ENCODE measurements at places on chromosomes 13 and 19.

- no peak for DNase-seq
These were observed 699.0 kb downstream of the GPC5 start for GRCh38 chr13:92097337-92097903.

DNA sequence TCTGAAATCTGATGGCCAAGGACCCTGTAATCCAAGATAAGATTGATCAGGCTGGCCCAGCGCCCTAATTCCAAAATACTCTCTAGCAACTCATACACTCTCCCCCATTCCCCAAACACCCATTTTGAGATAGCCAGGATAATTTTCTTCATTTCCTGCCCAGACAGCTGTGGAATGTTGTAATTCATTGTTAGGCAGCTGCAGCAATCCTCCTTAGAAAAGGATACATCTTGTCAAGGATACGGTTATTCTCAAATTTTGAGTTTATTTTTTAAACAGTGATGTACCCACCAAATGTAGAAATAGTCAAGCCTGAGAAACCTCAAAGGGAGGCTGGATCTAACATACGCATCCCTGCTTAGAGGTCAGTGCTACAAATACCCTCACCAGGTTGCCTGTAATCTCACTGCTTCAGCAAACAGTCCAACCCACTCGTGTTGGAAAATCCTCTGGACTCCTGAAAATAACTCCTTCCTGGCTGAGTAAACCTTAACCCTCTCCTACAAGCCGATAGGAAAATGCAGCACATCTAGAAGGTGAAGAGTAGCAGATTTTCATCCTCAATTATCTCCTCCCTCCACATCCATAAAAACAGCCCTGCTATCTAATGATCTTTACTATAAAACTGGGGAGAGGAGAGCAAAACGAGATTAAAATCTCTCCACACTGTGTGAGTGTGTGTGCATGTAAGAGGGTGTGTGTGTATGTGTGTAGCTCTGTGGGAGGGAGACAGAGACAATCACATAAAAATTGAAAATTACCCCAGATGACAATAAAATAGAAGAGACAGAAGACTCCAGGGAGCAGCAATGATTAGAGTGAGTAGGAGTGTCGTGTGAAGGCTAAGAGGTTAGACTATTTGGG lies 683.1 kb downstream of the DIAPH3 start:
- peak; percentile 68 for DNase-seq

DNA sequence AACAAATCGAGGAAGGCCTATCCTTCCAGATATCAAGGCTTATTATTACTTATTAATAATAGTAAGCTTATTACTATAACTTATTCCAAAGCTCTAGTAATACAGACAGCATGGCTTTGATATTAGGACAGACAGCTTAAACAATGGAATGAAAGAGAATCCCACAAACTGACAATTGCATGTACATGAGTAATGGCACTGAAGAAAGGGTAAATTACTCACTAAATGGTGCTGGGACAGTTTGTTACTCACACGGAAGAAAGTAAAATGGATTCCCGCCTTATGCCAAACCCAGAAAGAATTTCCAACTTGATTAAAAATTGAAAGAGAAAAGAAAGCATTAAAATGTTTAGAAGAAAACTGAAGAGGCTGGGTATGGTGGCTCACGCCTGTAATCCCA lies 60.3 kb downstream of the MIPEP start:
- DNase-seq, result no peak

DNA sequence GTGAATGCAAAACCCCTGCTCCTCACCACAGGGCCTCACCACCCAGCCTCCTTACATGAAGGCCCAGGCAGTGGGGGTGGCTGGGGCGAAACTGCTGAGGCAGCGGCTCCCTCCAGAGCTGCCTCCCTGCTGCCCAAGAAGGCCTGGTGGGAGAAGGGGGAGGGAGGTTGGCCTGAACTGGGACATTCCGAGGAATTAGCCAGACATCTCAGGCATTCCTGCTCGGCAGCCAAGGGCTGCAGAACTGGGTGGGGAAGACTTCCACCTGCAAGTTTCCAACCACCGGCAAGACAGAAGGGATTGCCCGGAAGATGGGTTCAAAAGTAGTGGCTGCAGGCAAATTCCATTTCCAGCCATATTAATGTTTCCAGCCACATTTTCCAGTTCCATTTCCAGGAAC lies 2.3 kb upstream of the PSPN start:
- peak; percentile 51 for DNase-seq

DNA sequence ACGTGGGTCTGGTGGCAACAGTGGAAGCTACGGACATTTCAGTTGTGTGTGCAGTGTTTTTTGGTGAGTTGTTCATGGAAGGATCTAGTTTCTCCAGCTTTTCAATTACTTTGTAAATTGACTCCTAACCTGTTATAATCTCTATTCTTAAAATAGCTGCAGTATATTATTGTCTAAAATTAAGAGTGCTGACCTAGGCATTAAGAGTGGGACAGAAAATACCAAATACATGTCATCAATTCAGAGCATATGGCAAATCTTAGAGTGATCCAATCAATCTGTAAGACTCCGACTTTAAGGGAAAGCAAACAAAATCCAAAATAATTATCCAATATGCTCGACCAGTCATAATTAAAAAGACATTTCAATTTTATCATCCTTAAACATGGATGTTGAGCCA lies 338.1 kb upstream of the PCDH9 start:
- DNase-seq, result no peak

GRCh38 chr19:39246951-39247669 lies 1.5 kb downstream of the IFNL4 start:
- DNase-seq, result peak; percentile 53

DNA sequence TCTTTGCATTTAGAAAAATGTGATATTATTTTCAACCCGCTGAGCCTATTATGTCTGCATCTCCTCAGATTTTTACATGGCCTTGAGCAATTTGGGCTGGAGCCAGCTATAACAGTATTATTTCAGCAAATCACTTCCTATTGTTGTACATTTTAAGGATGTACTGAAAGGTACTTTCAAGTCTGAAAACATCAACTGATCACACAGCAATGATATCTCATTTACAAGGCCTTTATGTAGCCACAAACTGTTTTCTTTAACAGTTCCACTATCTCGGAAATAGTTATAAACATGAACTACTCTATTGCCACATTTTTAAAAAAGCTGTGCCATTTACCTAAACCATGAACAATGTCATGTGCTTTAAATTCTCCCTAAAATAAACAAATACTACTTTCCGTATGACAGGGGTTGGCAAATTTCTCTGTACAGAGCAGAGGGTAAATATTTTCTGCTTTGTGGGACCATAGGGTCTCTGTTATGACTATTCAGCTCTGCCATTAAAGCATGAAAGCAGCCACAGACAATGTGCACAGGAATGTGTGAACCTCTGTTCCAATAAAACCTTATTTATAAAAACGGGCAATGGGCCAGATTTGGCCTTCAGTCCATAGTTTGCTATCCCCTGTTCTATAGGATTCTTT lies 560.4 kb downstream of the GPC6 start:
- DNase-seq, result no peak

DNA sequence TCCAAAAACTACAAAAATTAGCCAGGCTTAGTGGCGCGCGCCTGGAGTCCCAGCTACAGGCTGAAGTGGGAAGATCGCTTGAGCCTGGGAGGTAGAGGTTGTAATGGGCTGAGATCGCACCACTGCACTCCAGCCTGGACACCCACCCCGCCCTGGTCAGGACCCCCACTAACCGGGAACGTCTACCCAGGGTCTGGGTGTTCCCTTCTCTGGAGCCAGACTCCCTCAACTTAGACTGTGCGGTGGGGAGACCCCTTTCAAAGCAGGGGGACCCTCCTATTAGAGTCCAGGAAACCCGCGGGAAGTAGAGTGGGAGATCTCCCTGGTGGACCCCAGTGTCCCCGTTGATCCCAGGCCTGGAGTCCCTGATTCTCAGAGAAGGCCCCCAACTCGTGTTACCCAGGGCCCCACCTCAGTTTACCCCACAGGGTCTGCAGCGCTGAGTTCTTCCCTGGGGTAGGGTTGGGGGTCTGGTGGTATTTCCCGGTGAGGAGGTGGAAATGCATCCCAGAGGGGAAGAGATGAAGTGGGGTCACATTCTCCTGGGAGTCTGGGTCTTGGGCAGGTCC lies 6.1 kb upstream of the ARRDC2 start:
- no peak for DNase-seq

DNA sequence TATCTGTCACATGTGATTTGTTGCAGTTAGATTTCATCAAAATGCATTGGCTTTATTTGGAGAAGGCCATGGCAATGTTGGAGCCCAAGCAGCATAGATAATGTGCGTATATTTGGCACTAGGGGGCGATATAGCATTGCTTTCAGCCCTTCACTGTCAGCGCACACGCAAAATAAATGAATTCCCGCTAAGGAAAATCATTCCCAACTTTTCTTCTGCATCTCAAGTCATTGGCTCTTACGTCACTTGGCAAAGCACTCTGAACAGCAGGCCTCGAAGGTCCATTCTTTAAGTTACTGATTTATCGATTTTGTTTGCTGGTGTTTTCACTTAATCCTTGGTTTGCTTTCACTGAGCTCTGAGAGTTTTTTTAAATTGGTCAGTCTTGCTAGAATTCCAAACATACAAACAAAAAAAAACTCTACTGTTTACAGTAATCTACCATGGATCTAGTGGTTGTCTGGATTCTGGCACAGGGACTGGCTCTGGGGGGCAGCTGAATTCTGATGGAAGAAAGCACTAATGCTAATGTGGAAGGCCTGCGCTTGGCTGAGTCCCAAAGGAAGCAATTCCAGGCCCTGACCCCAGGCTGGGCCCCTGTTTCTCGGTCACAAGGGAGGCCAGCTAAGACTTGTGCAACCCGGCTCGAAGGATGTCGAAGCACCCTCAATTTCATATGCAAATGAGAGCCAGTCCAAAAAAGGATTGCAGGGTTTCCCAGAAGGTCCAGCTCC lies 97.7 kb upstream of the IPO5 start:
- peak; percentile 94 for DNase-seq

DNA sequence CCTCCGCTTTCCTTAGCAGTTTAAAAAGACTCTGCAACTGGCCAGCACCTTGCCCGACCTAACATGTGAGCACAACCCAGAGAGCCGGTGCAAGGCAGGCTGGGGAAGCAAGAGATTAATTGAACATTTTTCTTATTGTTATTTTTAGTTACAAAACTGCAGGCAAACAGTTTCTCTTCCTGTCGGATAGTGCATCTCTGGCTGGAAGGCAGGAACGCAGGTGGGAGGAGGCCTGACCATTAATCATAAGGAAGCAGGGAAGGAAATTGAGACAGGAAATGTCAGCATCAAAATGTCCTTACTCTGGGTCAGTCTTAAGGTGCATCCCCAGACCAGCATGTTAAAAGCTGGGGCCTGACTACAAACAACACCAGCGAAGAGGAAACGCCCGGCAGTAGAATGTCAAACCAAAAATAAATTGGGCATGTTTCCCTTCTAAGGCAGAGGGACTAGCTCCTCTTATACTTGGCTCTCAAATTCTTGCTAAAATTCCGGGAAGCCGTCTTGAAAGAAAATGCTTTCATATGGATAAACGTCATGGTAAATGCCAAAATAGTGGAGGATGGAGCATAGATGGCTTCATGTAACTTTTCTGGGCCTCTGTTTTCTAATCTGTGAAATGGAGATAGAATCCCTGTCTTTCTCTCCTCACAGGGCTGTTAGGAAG lies 226.8 kb downstream of the RAP2A start:
- no peak for DNase-seq
